ENCODE measurements at places on chromosomes 11 and 22.

DNA sequence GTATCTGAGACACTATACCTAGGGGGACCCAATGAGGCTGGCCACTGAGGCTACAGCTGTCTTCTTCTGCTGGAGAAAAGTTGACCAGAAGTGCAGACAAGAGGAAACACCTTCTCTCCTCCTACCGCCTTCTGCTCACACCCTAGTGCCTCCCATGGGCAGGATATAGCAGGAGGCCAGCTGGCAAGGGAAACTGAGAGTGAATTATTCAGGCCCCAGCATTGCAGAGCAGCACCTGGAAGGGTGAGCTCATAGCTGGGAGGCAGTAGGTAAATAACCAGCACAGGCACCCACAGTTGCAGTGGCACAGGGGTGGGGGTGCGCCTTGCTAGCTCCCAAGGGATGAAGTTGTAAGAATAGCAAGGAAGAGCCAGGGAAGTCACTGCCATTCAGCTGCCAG, 267.4 kb upstream of the NCAM1 start:
- DNase-seq = no peak

GRCh38 chr11:4677948-4678347, 19.7 kb downstream of the OR51E2 start:
- no peak for DNase-seq

GRCh38 chr11:44654596-44654995, 72.2 kb upstream of the TSPAN18 start:
- DNase-seq = no peak

GRCh38 chr11:62127426-62127825, 3.6 kb downstream of the INCENP start:
- no peak for DNase-seq

All from HepG2 (cell line).